ENCODE measurements at places on chromosomes 3 and 15.

DNA sequence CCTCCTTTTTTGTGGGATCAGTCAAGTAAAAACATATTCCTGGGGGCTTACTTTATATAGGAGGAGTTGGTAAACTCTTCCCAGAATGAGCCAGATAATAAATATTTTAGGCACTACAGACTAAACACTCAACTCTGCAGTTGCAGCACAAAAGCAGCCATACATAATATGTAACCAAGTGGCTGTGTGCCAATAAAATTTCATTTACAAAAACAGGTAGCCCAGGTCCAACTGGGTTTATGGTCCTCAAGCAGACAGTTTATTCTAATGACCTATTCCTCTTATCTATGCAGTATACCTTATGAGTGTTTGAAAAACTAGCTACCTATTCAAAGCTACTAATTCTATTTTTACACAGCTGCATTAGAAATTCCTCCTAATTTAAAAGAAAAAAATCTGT, 61.8 kb downstream of the FAIM start:
- DNase-seq: no peak

DNA sequence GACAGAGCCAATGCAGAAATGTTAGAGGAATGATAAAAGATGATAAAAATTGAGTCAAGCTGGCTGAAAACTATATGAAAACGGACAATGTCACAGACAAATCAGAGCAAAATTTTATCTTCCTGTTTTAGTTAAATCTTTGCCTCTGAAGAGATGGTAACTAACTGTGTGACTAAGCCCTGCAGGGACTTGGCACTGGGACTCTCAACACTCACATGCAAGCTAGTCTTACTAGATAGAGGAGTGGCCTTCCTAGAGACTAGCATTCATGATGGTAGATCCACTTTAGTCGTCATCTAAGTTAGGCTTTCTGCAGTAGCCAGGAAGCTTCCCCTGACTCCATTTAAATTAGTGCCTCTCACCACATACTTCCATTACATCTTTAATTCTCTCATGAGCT, 4.1 kb downstream of the CCDC191 start:
- DNase-seq: no peak

- DNase-seq: no peak
These were observed 841 bp downstream of the SLC6A20 start for GRCh38 chr3:45795509-45795881.

DNA sequence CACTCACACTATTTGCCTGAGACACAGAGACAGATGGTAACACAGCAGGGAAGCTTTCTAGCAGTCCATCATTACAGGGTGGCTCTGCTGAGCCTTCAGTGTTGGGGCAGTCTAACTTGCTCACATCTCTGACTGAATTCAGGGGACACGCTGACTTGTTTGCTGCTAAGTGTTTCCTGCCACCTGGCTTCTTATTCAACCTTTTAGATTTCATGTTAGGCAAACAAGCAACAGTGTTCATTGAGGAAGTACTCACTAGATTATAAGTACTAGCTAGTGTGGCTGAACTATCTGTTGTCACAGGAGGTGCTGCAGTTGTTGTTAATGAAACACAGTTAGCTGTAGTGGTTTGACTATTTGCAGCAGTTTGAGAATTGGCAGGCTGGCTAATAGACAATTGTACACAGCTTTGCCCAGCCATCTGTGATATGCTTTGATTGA, 37.3 kb downstream of the USF3 start:
- no peak for DNase-seq

- no peak for DNase-seq
These were observed 3.3 kb downstream of the ARL6IP5 start for GRCh38 chr3:69088063-69088462.

GRCh38 chr3:54337846-54338245, 215.5 kb downstream of the CACNA2D3 start:
- no peak for DNase-seq

- DNase-seq: no peak
These were observed 6.6 kb downstream of the B3GNT5 start for GRCh38 chr3:183259621-183260020.

Data from stimulated activated CD4-positive, alpha-beta T cell treated with anti-CD3 and anti-CD28 coated beads, Interleukin-12 subunit alpha, Interleukin-12 subunit beta, amount 100 ng/mL, for 48 hours (primary cell).